ENCODE measurements at places on chromosomes 1 and 21. TPM values are rescaled to one million over a fixed set of nuclear protein-coding genes. Genes with fewer than 3 reads are reported as not detected.

The SPRR1B gene
- not detected for total RNA-seq

The MPL gene
- 39.6 TPM for total RNA-seq

The CRP gene
- total RNA-seq, result not detected

The AXDND1 gene
- total RNA-seq, result 0.27 TPM

The SELP gene
- total RNA-seq, result 7.0 TPM

The S100A8 gene
- total RNA-seq, result 12.1 TPM

The DENND2C gene
- total RNA-seq, result under 0.01 TPM

The KRTAP21-2 gene
- not detected for total RNA-seq

The RAB3B gene
- under 0.01 TPM for total RNA-seq

The ATP13A2 gene
- 63.3 TPM for total RNA-seq

The RBBP4 gene
- 164 TPM for total RNA-seq

The CASZ1 gene
- total RNA-seq, result 6.2 TPM

The IL6R gene
- total RNA-seq, result 110 TPM

The DIO1 gene
- total RNA-seq, result not detected

The NBPF6 gene
- under 0.01 TPM for total RNA-seq

The WNT3A gene
- not detected for total RNA-seq

The NKAIN1 gene
- under 0.01 TPM for total RNA-seq

The GBP5 gene
- 26.4 TPM for total RNA-seq

The BSND gene
- total RNA-seq, result not detected

The MSH4 gene
- total RNA-seq, result 0.27 TPM

The GNG4 gene
- total RNA-seq, result 1.9 TPM

The CD1C gene
- total RNA-seq, result 0.27 TPM

The DMRTA2 gene
- not detected for total RNA-seq

The NCDN gene
- total RNA-seq, result 18.6 TPM

The LEFTY1 gene
- under 0.01 TPM for total RNA-seq

The DNAJC6 gene
- total RNA-seq, result 19.7 TPM

The TNNT2 gene
- total RNA-seq, result not detected

The SEC16B gene
- total RNA-seq, result 0.54 TPM

The SDHC gene
- total RNA-seq, result 32.6 TPM

The SLC19A1 gene
- total RNA-seq, result 24.0 TPM

The ADCY10 gene
- under 0.01 TPM for total RNA-seq

The EIF4G3 gene
- 24.2 TPM for total RNA-seq

The OR14K1 gene
- 0.81 TPM for total RNA-seq

The ELAVL4 gene
- total RNA-seq, result 0.27 TPM

The SPSB1 gene
- total RNA-seq, result 1.6 TPM

The UBL4B gene
- not detected for total RNA-seq

The CFAP45 gene
- 0.81 TPM for total RNA-seq

The ARTN gene
- 0.27 TPM for total RNA-seq

The C1orf185 gene
- total RNA-seq, result not detected

The CAMSAP2 gene
- total RNA-seq, result under 0.01 TPM

The S100A3 gene
- total RNA-seq, result not detected

The FALEC gene
- 0.27 TPM for total RNA-seq

The PDE9A gene
- total RNA-seq, result 0.27 TPM

The PRAMEF18 gene
- total RNA-seq, result not detected

The USH2A gene
- total RNA-seq, result under 0.01 TPM

The HNRNPU gene
- total RNA-seq, result 132 TPM

The SGIP1 gene
- 2.2 TPM for total RNA-seq

The CFHR4 gene
- total RNA-seq, result not detected

The PADI2 gene
- 0.81 TPM for total RNA-seq

The TGFB2 gene
- under 0.01 TPM for total RNA-seq

The LRRC42 gene
- total RNA-seq, result 8.9 TPM

The SPRR2A gene
- total RNA-seq, result not detected

The SPATA1 gene
- total RNA-seq, result 2.2 TPM

All from hematopoietic multipotent progenitor cell (in vitro differentiated cells).